Testis (tissue), 5 donors: ENCODE measurements at places on chromosomes 5 and 9. TPM values are rescaled to one million over a fixed set of nuclear protein-coding genes. Genes with fewer than 3 reads are reported as not detected.
A peak's percentile ranks its signal among the peaks of the same experiment; 100 is the strongest.

GRCh38 chr5:160151017-160151416, 31.8 kb upstream of the PWWP2A start:
- no peak for DNase-seq

DNA sequence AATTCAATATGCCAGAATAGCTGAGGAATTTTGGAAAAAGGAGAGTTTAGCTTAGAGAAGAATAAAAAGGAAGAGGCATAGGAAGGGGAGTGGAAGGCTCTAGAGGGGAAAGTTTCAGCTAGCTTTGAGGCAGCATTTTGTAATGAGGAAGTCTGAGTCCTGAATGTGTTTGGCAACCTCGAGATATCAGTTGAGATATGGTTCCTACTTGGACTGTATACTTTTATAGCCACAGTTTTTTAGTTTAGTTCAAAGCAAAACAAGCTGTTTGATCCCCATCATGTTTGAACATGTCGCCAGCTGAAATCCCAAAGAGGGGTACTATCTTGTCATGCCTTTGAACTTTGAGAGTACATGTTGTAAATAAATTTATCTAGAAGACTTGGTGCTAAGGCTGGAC, 559.0 kb upstream of the FTMT start:
- no peak for DNase-seq

DNA sequence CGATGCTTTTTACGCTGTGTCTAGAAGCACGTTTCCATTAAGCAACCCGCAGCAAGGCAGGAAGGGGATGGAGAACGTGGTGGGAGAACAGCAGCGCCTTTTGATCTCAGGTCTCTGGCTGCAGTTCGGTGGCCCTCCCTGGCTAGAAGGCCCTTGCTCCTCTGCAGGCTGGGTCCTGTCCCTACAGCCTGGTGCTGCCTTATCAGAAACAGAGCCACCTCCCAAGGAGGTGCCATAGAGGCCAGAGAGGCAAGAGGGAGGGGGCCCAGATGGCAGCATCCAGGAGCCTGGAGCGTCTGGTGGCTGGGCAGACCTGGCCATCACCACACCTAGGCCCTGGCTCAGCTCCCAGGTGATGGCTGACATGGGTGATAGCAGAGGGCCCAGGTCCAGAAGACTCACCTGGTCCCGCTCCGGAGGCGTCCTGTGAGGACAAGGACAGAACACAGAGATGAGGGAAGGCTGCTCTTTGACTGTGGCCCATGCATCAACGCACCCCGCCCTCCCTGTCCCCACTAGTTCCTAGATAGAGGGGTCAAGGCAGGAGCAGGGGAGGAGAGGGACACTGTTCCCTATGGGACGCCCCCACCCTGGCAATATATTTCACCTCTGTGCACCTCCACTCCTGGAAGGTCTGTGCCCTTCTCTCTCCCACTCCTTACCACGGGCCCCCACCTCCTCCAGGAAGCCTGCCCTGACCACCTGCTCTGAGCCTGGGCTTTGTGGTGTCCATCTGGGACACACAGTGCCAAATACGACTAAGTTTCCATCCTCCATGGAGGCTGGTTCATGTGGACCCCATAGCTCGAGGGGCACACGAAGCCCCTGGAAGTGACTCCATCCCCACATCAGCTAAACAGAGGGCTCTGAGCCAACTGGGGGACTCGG, 41.6 kb upstream of the SARDH start:
- DNase-seq: no peak

DNA sequence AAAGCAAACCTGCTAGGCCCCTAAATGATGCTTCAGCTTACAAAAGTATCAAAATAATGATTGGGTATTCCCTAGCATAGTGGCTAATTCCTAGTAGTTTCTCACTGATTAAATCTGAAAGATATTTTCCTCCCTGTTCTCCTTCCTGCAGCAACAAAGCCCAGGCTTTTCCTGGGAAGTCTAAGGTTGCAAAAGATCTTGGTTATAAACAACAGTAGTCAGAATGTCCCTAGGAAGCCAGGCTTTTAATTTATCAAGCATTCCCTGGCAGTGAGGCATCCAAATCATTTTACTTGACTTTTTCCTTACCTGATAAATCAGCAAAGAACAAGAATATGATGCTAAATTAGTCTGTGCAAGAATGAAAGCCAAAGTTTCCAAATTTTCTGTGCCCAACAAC, 272.0 kb downstream of the PDE4D start:
- DNase-seq: no peak

DNA sequence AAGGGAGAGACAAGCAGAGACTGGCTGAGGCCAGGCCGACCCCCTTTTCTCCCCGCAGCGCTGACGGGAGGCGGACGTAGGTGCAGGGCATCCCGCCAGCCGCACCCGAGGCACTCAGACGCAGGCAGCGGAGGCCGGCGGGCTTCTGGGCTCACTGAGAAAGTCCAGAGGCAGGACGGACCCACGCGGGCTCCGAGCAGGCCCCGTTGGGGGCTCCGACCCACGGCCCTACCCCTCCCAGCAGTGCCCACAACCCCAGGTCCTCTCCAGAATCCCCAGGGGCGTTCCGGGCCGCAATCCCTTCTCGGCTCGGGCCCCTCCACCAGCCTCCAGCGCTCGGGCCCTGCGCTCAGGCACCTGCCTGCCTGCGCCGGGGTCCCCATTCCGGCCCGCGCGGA, 543 bp downstream of the MTMR12 start:
- peak; percentile 81 for DNase-seq

- DNase-seq: no peak
Observed at GRCh38 chr5:65506961-65507360, 25.2 kb upstream of the ADAMTS6 start.

GRCh38 chr5:181039471-181039870, 595 bp upstream of the BTNL9 start:
- no peak for DNase-seq

GRCh38 chr5:17021602-17021932, 85.5 kb upstream of the MYO10 start:
- peak; percentile 40 for DNase-seq

- no peak for DNase-seq
Observed at GRCh38 chr5:155293605-155294178, 280.1 kb downstream of the KIF4B start.

GRCh38 chr9:107489687-107490605, at the start of gene KLF4:
Gene KLF4, minus strand, starts transcription at chr9:107489769. Its CDS starts 597 bp downstream, at chr9:107489172.
- DNase-seq: peak; percentile 96

- DNase-seq: no peak
Observed at GRCh38 chr5:170826117-170826516, 35.7 kb upstream of the RANBP17 start.

- no peak for DNase-seq
Observed at GRCh38 chr5:129173771-129174170, 79.2 kb downstream of the ISOC1 start.

GRCh38 chr5:61598126-61598525, 266.1 kb downstream of the ZSWIM6 start:
- no peak for DNase-seq

- no peak for DNase-seq
Observed at GRCh38 chr5:13276156-13276555, 668.3 kb downstream of the DNAH5 start.

- DNase-seq: no peak
Observed at GRCh38 chr9:16180546-16180945, 627.7 kb downstream of the CCDC171 start.

DNA sequence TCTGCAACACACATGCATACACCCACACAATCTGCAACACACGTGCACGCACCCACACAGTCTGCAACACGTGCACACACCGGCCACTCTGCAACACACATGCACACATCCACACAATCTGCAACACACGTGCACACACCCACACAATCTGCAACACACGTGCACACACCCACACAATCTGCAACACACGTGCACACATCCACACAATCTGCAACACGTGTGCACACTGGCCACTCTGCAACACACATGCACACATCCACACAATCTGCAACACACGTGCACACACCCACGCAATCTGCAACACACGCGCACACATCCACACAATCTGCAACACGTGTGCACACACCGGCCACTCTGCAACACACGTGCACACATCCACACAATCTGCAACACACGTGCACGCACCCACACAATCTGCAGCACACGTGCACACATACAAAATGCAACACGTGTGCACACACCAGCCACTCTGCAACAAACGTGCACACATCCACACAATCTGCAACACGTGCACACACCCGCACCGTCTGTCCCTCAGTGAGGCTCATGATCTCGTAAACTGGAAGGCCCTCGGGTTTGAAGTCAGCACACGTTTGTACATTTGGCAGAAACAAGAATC, 18.4 kb downstream of the PLEKHG4B start:
- DNase-seq: no peak

DNA sequence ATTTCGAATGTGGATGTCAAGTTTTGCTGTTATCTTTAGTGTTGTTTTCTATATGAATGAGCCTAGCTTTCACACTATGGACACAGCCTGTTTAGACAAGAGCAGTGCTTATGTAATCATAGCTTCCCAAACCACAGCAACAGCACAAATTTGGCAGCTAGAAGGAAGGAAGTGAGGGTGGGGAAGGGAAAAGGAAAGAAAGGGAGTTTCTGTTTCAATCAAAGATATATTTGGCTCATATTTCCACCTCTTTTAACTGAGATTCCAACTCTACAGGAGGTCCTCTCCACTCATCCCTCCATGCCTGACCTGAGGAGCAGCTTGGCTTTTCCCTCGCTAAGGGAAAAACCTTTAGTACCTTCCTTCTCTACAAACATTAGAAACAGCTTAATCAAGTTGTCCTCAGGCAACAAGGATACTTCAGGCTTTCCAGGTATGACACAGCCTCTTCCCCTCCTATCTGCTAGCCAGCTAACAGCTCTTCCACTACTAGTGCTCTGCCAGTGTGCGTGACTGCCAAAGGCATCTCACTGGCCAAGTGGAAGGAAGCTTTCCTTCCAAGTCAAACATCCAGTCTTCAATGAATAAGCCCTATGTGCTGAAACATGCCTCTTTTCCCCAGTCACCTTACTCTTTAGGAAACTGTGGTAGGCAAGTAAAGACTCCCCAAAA, 268.6 kb upstream of the PTGER4 start:
- DNase-seq: no peak

DNA sequence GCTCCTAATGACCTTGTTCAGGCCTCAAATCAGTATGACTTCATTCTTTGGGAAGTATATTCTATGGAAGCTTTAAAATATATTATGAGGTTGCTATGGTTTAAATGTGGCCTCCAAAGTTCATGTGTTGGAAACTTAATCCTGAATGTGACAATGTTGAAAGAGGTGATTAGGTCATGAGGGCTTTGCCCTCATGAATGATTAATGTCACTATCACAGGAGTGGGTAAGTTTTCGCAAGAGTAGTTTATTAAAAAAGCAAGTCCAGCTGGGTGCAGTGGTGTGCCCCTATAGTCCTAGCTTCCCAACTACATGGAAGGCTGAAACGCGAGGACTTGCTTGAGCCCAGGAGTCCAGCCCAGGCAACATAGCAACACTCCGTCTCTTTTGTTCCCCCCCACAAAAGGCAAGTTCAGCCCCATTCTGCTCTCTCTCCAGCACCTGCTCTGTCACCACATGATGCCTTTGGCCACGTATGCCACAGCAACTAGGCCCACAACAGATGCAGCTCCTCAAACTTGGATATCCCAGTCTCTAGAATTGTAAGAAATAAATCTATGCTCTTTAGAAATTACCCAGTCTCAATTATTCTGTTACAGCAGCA, 105.3 kb downstream of the SIL1 start:
- DNase-seq: no peak

GRCh38 chr5:17727098-17727497, 92.8 kb downstream of the TAF11L14 start:
- DNase-seq: no peak

DNA sequence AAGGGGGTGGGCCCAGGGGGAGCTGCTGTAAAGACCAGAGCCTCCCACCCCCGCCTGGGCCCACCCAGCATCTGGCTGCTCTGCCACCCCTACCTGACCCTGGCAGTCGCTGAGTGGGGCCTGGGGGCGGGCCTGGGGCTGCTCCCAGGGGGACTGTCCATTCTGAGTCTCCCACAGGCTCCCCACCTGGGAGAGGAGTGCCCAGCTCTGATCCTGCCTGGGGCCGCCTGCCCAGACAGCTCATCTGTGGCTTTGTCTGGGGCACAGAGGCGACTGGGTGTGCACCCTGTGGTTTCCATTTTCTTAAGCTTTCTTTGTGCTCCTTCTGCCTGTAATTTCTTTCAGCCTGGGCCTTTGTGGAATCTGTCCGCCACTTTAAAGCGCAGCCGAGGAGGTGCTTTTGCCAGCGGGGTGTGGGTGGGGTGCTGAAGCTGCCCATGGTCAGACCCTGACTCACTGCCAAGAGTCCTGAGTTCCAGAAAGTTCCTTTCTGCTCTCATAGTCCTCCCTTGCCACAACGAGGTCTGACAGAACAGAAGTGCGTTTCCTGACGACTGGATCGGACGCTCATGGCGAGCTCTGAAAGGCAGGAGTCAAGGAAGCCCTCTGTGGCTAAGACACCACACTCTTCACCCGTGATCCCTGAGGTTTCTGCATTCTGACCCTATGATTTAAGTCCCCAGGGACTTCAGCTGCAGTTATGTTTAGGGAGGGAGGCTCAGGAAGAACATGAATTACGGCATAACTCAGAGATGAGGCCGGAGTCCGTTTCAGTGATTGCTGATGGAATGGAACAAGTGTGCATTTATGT, 225.0 kb downstream of the FANCC start:
- DNase-seq: no peak

Gene GRIA1
- 0.93 TPM for total RNA-seq

Gene TMEM267
- total RNA-seq: 21.0 TPM

Gene MYOZ3
- total RNA-seq: 12.7 TPM

Gene TLR4
- 5.0 TPM for total RNA-seq

Gene PCDHGA6
- 13.4 TPM for total RNA-seq
